Activated CD4-positive, alpha-beta T cell treated with anti-CD3 and anti-CD28 coated beads, Interleukin-2, amount 10 ng/mL, durations not matched to agents 24 days and 14 days (primary cell): ENCODE measurements at places on chromosomes 1 and 21. TPM values are rescaled to one million over a fixed set of nuclear protein-coding genes. Genes with fewer than 3 reads are reported as not detected.
A peak's percentile ranks its signal among the peaks of the same experiment; 100 is the strongest.

PCP4L1 gene
- 0.14 TPM in 1 of 2 replicates, not detected in the other for total RNA-seq

DNA sequence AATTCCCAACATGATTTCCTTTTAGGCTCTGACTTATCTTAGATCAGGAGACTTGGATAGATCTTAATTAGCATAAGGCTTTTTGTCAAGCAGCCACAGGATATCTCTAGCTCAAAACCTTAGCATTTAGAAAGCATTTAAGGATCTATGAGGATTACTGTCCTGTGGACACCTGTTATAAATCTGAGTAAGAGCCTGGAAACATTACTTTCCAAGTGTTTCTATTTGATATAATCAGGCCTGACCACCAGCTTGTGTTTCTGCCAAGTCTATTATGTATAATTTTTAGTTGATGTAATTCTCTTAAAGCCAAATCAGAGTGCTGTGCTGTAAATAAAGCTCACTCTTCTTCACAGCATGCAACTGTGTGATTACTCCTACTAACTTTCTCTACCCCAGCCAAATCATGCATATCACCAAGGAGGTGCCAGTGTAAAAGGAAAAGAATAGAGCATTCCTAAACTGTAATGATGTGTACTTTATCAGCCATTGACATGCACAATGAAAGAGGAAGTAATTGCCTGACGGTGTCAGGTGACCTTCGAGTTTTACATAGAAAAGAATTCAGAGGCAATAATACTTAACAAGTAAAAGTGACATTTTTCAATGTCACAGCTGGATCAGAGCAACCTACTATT is 309.9 kb upstream of the PRMT6 start:
- H3K4me1 ChIP-seq: no peaks in the 10 kb centered on the region
- H3K27me3 ChIP-seq: no peaks in the 10 kb centered on the region
- no peak overlapping the region for H3K27ac ChIP-seq
- no peak for DNase-seq

E2F2 gene
- 30.4 and 33.7 TPM in 2 replicates for total RNA-seq

ZNF670 gene
- total RNA-seq: 2.8 TPM in 2 replicates

- H3K27ac ChIP-seq: peak overlapping the region; percentile 87
- peak; percentile 86 for DNase-seq
- H3K27me3 ChIP-seq: no peaks in the 10 kb centered on the region
- peak overlapping the region; percentile 48 for H3K4me3 ChIP-seq
- H3K4me1 ChIP-seq: peaks cover 24% of the 10 kb centered on the region
Observed at GRCh38 chr1:8169364-8170058, 143.4 kb upstream of the ERRFI1 start.

GRCh38 chr1:162028726-162029125 is 5.1 kb upstream of the OLFML2B start:
- no peak for DNase-seq
- peaks cover 55% of the 10 kb centered on the region for H3K27me3 ChIP-seq
- H3K4me3 ChIP-seq: no peak overlapping the region
- no peak overlapping the region for H3K27ac ChIP-seq
- H3K4me1 ChIP-seq: peaks cover 8% of the 10 kb centered on the region
- no peaks in the 10 kb centered on the region for H3K36me3 ChIP-seq

DNA sequence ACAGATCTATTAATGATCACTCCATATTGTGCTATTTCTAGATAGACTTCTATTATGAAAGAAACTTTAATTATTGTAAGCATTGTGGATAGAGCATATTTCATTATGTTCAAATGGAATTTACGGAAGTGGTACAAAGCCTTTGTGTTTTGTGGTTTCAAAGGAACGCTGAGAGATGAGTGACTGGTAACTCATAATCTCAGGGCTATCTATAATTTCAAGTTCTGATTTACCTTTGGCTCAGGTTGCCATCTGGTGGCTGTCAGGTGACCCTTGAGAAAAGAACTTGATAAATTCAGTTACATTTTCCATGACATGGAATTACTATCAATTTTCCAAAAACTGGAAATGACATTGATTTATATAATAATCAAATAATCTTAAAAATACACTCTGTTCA is 12.2 kb downstream of the NTNG1 start:
- H3K27ac ChIP-seq: no peak overlapping the region
- H3K27me3 ChIP-seq: no peaks in the 10 kb centered on the region
- H3K36me3 ChIP-seq: no peaks in the 10 kb centered on the region
- H3K4me1 ChIP-seq: no peaks in the 10 kb centered on the region
- DNase-seq: no peak

DNA sequence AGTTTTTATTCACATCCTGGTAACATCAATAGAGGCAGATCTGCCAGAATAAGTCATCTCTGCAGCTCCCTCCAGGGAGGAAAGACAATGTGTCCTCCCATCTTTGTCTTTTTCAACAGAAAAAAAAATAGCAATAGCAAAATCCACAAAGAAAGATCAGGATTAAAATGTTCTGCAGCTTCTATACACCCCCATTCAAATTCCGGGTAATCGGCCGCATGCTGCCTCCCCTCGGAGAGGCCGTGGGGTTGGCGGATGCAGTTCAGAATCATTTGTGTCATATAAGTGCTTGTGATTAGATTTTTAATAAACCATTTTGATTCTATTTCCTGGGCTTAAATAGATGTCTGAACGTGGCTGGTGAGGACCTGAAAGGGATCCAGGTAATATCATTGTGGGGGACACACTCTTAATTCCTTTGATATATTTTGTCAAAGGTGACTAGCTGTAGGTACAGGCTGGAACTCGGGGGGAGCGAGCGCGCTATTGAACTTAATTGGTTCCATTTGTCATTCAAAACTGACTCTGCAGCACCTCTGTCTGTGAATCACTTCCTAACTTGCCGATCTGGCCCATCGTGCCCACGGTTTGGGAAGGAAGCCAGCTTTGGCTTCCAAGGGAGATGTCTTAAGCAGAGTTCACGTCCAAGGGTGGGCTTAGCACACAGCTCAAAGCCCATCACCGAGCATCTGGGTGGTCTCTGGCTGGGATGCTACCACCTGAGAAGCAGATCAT is 85.6 kb upstream of the ARHGEF16 start:
- no peaks in the 10 kb centered on the region for H3K36me3 ChIP-seq
- H3K27me3 ChIP-seq: no peaks in the 10 kb centered on the region
- H3K27ac ChIP-seq: no peak overlapping the region
- H3K4me1 ChIP-seq: peaks cover 5% of the 10 kb centered on the region
- DNase-seq: no peak

GRCh38 chr1:8423692-8424538 is 106.0 kb downstream of the SLC45A1 start:
- peak; percentile 83 for DNase-seq
- peak overlapping the region; percentile 86 for H3K4me3 ChIP-seq
- H3K4me1 ChIP-seq: peaks cover 40% of the 10 kb centered on the region

DNA sequence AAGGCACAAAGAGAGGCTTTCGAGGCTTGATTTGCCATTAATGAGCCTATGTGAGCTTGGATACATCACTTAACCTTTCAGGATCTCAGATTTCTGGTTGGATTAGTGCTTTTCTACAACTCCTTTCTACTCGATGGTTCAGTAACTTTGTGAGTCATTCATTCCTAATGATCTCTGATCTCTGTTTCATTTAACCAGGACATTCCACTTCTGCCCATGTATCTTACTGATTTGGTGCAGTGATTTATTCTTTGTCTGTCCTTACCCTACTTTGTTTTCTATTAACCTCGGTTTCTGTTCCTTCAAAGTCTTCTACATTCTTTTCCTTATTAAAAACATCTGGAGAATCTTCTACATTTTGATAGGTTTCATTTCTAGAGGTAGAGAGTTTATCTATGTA is 94.6 kb upstream of the ZBTB18 start:
- no peak overlapping the region for H3K4me3 ChIP-seq
- H3K27me3 ChIP-seq: peaks cover 7% of the 10 kb centered on the region
- no peak overlapping the region for H3K27ac ChIP-seq
- no peaks in the 10 kb centered on the region for H3K4me1 ChIP-seq
- DNase-seq: no peak

GRCh38 chr1:147208619-147209018 is 16.5 kb downstream of the FMO5 start:
- no peak for DNase-seq
- H3K36me3 ChIP-seq: no peaks in the 10 kb centered on the region
- no peak overlapping the region for H3K4me3 ChIP-seq
- no peak overlapping the region for H3K27ac ChIP-seq
- peaks cover 7% of the 10 kb centered on the region for H3K27me3 ChIP-seq
- no peaks in the 10 kb centered on the region for H3K4me1 ChIP-seq

DNA sequence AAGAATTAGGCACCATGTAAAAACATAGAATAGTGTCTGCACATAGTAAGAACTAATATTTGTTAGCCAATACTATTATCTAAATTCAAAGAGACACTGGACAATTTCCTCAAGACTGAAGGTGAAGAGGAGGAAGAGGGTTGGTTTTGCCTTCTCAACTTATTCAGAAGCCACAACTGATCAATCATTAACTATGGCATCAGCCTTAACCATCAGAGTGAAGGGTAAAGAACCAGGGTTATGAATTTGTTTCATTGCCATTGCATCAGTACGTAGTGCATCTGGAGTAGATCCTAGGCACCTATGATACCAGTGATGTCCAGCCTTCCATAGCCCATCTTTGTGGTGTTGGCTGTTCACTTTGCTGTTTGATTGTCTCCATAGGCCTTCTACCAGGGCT is 421.7 kb upstream of the DEPDC1 start:
- no peak for DNase-seq
- no peaks in the 10 kb centered on the region for H3K4me1 ChIP-seq
- H3K27ac ChIP-seq: no peak overlapping the region
